ENCODE measurements at places on chromosomes 3 and 15. TPM values are rescaled to one million over a fixed set of nuclear protein-coding genes. Genes with fewer than 3 reads are reported as not detected.

Gene AP2M1
- total RNA-seq, result 219 TPM

Gene IL5RA
- total RNA-seq, result not detected

Gene IQCF5
- total RNA-seq, result not detected

Gene SEMA3B
- 1.6 TPM for total RNA-seq

DNA sequence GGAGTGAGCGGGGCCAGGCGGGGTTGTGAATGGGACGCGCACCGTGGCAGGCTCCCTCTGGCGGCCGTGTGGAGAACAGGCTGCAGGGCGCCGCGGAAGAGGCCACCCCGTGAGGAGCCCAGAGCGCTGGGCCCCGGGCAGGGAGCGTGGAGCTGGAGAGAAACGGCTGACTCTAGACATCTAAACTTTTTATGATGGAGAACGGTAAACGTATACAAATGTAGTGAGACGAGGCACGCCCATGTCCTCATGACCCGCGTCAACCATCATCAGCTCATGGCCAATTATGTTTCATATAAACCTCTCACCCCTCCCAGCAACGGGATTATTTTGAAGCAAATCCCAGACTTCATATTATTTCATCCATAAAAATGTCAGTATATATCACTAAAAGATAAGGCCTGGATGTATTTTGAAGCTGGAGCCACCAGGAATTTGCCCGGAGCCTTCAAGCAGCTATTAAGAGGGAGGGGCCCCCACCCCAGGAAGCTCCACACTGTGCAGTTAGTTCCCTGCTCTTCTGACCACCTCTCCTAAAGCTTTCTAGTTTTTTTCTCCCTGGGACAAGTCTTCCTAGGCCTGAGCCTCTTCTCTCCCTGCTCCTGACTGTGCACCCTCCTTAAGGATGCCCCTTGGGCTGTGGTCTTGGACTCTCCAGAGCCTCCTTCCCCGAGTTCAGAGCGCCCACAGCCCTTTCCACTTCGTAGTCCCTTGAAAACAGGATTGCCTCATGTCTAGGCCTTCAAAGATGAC, 149.5 kb downstream of the SMAD6 start:
- H3K4me3 ChIP-seq, result peak overlapping the region; percentile 25
- DNase-seq, result peak; percentile 79
- peaks cover 4% of the 10 kb centered on the region for H3K4me1 ChIP-seq
- peaks cover 30% of the 10 kb centered on the region for H3K27me3 ChIP-seq
- no peak overlapping the region for H3K27ac ChIP-seq

DNA sequence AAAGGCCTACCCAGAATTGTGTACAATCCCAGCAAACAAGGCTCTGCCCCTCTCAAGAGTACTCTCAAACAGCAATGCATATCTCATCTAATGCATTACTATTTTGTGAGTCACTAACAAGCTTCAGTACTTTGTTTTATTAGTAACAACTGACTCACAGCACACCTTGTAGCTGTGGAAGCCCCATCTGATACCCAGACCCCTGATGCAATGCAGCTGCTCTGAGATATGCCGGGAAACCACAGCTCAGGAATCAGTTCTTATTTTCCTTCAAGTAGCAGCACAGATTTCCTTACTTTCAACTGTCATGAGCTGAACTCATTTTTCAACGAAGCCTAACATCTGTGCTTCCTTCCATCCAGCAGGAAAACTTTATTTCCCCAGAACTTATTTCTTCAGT, 37.8 kb downstream of the CCNL1 start:
- no peak overlapping the region for H3K27ac ChIP-seq
- DNase-seq, result no peak
- H3K4me1 ChIP-seq, result peaks cover 17% of the 10 kb centered on the region
- H3K36me3 ChIP-seq, result peaks cover 6% of the 10 kb centered on the region
- no peak overlapping the region for H3K4me3 ChIP-seq

- no peak overlapping the region for H3K4me3 ChIP-seq
- DNase-seq, result no peak
- no peaks in the 10 kb centered on the region for H3K27me3 ChIP-seq
Measured at GRCh38 chr3:15787941-15788340, 9.8 kb downstream of the ANKRD28 start.

DNA sequence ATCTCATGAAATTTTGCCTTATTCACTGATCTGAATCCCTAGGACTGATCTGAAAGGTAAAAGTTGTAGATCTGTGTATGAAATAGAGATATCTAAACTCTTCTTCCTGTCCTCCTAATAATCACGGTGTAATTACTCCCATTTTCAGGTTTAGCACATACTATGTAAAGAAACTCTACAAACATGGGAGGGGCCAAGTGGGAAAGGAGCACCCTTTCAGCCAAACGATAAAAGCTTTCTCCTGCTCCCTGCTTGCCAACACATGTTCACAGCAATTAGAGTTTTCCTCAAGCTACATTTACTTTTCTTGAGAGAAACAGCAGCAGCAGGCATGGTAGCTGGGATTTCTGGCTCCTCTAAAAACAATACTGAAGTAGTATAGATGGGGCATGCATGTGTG, 71.6 kb downstream of the CHAC1 start:
- no peaks in the 10 kb centered on the region for H3K27me3 ChIP-seq
- no peaks in the 10 kb centered on the region for H3K4me1 ChIP-seq

DNA sequence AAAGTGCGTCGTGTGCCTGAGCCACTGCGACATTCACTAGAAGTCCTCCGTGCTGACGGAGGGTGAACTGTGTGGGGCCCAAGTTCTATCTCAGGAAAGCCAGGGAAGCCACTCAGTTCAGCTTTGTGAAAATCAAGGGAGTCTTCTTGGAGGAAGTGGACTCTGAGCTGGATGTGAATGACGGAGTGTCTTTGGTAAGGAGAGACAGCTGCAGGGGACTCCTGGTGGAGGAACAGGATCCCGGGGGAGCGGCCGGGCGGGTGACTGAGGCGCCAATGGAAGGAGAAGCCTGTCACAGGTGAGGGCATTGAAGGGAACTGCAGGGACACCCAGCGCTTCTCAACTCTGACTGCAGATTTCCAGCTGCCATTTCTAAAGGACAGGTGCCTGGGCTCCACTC, 75.6 kb downstream of the APBA2 start:
- no peaks in the 10 kb centered on the region for H3K27me3 ChIP-seq
- H3K4me3 ChIP-seq, result no peak overlapping the region
- no peak overlapping the region for H3K27ac ChIP-seq

- H3K4me1 ChIP-seq, result peaks cover 53% of the 10 kb centered on the region
- peak overlapping the region; percentile 70 for H3K27ac ChIP-seq
- no peaks in the 10 kb centered on the region for H3K27me3 ChIP-seq
- peaks cover 16% of the 10 kb centered on the region for H3K36me3 ChIP-seq
- DNase-seq, result no peak
Measured at GRCh38 chr3:52896151-52896550, 1.2 kb downstream of the STIMATE start.

- no peaks in the 10 kb centered on the region for H3K4me1 ChIP-seq
- H3K4me3 ChIP-seq, result no peak overlapping the region
- H3K36me3 ChIP-seq, result no peaks in the 10 kb centered on the region
- H3K27me3 ChIP-seq, result peaks cover 6% of the 10 kb centered on the region
- no peak for DNase-seq
Measured at GRCh38 chr3:110756705-110757104, 314.9 kb upstream of the NECTIN3 start.

DNA sequence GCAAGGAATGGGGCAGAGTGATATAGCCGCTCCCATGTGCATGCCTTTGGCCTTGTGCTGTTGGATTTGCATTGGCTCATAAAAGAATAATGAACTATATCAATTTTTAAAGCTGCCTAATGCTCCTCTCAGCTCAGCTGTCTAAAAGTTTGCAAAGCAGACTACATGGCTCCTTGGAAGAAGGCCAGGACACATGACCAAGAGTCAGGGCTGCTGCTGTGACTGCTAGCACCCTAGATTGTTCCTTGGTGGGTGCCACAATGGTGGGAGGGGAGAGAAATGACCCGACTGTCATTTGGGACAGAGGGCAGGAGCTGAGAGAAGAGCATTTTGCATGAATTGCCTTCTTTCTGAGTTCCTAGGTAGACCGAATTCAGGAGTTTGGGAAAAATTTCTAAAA, 307.9 kb downstream of the PDCD6IP start:
- no peak overlapping the region for H3K4me3 ChIP-seq
- no peak for DNase-seq
- no peaks in the 10 kb centered on the region for H3K27me3 ChIP-seq
- H3K36me3 ChIP-seq, result no peaks in the 10 kb centered on the region
- no peaks in the 10 kb centered on the region for H3K4me1 ChIP-seq

- no peak for DNase-seq
- H3K27me3 ChIP-seq, result no peaks in the 10 kb centered on the region
- H3K4me1 ChIP-seq, result peaks cover 10% of the 10 kb centered on the region
- H3K36me3 ChIP-seq, result no peaks in the 10 kb centered on the region
- H3K4me3 ChIP-seq, result no peak overlapping the region
Measured at GRCh38 chr3:5264896-5265770, 77.6 kb downstream of the EDEM1 start.

GRCh38 chr15:42719043-42719442, 17.9 kb downstream of the CDAN1 start:
- DNase-seq, result no peak
- H3K27ac ChIP-seq, result no peak overlapping the region
- peaks cover 2% of the 10 kb centered on the region for H3K36me3 ChIP-seq
- H3K4me1 ChIP-seq, result no peaks in the 10 kb centered on the region

- peaks cover 7% of the 10 kb centered on the region for H3K27me3 ChIP-seq
- no peaks in the 10 kb centered on the region for H3K4me1 ChIP-seq
- no peak overlapping the region for H3K4me3 ChIP-seq
- no peak overlapping the region for H3K27ac ChIP-seq
- no peaks in the 10 kb centered on the region for H3K36me3 ChIP-seq
Measured at GRCh38 chr15:39388118-39388517, 192.8 kb upstream of the THBS1 start.
